Neural progenitor cell (in vitro differentiated cells): ENCODE measurements at places on chromosomes 3 and 15. TPM values are rescaled to one million over a fixed set of nuclear protein-coding genes. Genes with fewer than 3 reads are reported as not detected.

DNA sequence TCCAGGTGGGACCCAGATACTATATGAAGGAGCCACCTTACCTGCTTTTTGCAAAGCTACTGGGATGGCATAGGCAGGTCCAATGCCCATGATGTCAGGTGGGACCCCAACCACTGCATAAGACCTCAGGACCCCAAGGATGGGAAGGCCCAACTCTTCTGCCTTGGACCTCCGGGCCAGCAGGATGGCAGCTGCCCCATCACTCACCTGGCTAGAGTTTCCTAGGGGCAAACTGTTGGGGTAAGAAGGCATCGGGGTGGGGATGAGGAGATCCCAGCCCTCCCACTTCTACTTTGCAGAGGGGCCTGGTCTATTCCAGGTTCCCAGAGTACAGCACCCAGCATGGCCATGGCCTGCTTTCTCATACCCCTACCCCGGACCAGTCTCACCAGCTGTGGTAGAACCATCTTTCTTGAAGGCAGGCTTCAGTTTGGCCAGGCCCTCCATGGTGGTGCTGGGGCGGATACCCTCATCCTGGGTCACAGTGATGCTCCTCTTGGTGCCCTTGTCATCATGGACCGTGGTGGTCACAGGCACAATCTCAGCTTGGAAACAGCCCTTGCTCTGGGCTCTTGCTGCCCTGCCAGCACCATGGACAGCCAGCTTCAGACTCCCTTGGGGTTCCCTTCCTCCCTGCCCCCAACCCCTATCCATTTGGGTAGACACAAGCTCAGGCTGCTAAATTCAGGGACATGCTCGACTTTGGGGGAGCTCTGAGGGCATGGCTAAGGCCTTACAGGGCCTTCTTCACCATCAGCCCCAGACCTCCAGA is 10.6 kb downstream of the ACAA1 start:
- DNase-seq, result no peak

DNA sequence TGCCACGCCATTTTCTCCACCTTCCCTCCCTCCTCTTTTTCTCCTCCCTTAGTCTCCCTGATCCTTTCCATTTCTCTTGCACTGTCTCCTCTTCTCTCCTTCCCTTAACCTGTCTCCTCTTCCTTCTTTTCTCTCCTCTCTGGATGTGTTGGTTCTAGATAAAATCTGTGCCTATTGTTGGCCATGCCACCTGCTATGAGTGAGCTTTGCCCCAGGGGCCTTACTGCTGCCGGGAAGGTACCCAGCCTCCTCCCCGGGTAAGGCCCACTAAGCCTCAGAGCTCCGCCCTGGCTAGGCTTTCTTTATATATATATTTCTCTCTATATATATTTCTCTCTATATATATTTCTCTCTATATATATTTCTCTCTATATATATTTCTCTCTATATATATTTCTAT is 14.7 kb downstream of the GPD1L start:
- DNase-seq, result no peak

DNA sequence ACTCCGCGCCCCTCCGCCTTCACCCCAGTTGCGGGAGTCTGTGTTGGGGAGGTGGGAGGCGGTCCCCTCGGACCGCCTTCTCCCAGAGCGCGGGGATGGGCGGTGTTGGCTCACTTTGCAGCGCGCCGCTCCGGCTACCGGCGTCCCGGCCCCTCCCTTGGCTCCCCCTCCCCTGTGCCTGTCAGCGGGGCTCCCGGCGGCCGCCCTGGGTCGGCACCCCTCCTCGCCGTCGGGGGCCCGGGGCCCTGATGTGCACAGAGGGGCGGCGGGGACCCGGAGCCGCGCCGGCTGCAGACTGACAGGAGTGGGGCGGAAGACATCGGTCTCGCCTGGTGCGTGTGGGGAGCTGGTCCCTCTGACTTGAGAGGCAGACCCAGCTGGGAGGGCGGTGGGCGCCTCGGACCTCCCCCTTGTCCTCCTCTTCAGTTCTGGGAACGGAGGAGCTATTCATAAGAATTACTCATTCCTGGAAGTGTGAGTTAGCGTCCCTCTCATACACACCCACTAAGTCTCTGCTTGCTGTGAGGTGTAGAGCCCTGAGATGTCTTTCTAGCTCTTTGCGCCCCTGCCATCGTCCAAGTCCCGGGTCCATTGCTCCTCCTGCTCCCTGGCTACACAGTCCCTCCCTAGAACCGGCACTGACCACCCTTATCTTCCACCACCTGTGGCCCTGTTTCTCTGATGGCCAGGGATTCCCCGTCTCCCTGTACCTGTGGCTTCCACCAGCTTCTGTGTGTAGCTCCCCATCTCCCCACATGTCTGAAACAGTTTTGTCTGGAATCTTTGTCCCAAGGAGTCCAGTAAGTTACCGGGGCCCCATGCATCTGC is 42.3 kb upstream of the ROPN1 start:
- DNase-seq, result peak; percentile 54

Gene COL6A5
- not detected in 2 replicates for total RNA-seq

Gene DAPK2
- total RNA-seq, result 5.4 and 9.7 TPM in 2 replicates

Gene GOLGA8K
- total RNA-seq, result not detected in 2 replicates

Gene ADGRG7
- not detected in 2 replicates for total RNA-seq
